Non-pigmented ciliary epithelial cell (primary cell): ENCODE measurements at places on chromosomes 12 and 14.

- DNase-seq, result no peak
Observed at GRCh38 chr12:21699851-21700250, 42.2 kb upstream of the LDHB start.

DNA sequence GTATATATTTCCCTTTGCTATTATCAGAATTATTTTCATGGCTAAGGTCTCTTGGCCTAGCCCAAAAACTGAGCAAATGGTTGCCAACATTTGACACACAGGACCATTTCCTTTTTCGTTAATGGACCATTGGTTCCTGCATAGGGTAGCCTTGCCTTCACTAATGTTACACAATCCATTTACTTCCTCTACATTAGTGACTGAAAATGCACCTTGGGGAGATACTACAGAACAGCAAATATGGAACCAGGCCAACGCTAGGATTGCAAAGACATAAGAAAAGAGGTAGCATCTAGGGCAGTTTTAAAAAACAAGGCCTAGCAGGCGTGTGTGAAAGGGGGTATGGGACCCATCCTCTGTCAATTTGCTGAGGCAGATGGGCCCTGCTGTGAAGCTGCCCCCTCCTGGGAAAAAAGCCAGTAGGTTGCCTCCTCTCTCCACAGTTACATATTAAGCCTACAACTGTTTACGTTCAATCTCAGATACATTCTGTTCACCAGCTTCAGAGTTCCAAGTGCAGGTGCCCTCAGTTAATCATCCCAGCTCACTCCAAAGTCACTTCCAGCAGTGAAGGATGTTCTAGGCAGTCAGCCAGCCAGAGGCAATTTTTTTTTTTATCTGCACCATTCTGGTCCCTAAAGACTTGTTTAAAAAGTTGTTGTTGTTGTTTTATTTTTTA, 15.0 kb downstream of the AQP6 start:
- no peak for DNase-seq

DNA sequence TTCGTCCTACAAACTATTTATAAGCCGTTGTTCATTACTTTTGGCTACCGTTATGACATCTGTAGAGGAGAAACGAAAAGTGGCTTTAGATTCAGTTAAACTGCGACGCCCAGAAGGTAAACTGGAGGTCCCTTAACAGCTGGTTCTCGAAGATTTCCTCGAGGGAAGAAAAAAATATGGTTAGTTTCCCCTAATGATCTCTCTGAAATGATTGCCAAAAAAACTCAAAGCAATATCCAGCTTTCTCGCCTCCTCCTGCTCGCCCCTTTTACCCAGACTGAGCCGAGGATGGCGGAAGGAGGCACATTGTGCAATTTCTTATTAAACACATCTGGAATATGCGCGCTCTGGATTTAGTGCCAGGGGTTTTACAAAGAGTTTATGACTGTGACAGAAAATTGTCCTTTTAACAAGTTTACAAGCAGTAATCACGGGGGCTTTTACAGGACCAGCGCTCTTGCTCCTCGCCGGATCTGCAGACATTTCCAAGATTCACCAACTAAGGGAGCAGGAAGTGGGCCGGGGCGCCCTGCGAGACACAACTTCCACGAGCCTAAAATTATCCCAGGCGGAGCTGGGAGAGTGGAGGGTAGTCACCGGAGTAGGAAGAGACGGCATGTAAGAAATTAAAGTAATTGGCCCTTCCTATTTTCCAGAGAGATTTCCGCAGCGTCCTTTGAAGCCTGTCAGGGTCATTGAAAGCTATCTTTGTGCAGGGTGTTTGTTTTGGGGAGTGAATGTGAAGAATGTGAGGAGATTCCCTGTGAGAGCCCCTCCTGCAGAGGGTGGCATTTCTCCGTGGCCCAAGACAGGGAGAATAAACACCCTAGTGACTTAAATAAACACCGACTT, 5.6 kb downstream of the SIX1 start:
- DNase-seq, result no peak

DNA sequence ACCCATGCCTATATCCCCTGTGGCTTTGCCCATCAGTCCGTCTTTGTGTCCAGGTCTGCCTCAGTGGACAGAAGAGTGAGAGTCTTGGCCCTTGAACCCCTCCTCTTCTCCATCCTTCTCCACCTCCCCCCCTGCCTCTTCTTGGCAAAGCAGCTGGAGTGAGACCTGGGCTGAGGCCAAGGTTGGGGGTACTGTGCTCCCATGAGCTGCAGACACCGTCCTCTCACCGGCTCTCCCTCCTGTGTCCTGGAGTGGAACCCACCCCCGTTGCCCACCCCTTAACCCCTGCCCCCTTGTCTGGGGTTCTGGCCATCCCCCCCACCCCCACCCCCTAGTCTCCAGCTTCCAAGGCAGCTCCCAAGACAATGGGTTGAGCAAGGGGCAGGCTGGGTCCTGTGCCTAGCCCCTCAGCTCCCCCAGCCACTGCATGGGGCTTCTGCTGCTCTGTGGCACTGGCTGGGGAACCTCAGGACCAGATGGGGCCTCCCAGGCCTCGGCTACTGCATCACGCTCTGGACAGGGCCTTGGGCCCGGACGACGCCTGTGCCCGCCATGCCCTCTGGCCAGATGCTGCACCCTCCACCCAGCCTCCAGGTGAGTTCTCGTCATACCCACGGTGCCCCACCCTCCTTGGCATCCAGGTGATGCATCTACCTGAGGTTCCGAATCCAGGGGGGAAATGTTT, 35.7 kb downstream of the RTL1 start:
- no peak for DNase-seq

- no peak for DNase-seq
Observed at GRCh38 chr12:94942663-94943062, 60.8 kb downstream of the NDUFA12 start.

GRCh38 chr14:81550001-81550637, 16.5 kb upstream of the SEL1L start:
- no peak for DNase-seq

GRCh38 chr14:77094672-77095284, 3.3 kb upstream of the CIPC start:
- peak; percentile 48 for DNase-seq

DNA sequence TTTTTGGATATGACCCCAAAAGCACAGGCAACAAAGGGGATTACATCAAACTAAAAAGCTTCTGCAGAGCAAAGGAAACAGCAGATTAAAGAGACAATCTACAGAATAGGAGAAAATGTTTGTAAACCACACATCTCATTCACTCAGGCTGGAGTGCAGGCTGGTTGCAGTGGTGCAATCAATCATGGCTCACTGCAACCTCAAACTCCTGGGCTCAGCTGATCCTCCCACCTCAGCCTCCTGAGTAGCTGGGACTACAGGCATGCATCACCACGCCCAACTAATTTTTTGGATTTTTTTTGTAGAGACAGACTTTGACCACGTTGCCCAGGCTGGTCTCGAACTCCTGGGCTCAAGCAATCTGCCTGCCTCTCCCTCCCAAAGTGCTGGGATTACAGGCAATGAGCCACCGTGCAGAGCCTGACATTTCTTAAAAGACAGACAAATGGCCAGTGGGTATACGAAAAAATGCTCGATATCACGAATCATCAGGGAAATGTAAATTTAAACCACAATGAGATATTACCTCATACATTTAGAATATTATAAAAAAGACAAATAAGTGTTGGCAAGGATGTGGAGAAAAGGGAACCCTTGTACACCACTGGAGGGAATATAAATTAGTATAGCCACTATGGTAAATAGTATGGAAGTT, 9.8 kb downstream of the NCKAP5L start:
- no peak for DNase-seq

- DNase-seq, result no peak
Observed at GRCh38 chr14:98477935-98478334, 794.1 kb downstream of the BCL11B start.

- no peak for DNase-seq
Observed at GRCh38 chr14:22627506-22628263, 16.5 kb downstream of the OR6J1 start.

GRCh38 chr12:71581206-71581605, 82.4 kb downstream of the ZFC3H1 start:
- no peak for DNase-seq

GRCh38 chr12:92414170-92415070, 268.8 kb upstream of the BTG1 start:
- no peak for DNase-seq

GRCh38 chr14:33755358-33755757, 195.5 kb downstream of the EGLN3 start:
- no peak for DNase-seq

DNA sequence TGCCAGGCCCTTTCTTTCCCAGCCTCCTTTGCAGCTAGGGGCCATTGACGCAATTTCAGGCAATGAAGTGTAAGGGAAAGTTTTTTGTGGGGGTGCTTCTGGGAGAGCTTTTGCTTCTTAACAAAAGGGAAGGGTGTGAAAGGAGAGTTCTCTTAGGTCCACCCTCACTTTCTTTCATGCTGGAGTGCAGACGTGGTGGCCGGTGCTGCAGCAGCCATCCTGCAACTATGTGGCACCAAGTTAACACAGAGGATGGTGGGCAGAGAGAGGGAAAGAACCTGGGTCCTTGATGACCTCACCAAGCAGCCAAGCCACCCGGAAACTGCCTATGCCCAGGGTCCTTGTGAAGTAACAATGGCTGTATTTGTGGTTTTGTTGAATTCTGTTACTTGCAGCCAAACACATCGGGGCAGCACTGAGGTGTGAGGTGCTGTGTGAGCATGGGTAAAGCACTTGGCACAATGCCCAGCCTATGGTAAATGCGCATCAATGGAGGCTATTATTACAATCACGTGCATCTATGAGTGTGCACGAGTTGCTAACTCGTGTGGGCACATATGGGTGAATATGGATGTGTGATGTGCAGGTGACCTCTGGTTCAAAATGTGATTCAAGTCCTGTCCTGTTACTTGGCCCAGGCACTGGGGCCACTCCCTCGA, 122.6 kb downstream of the CALM1 start:
- no peak for DNase-seq

GRCh38 chr12:130546494-130546893, 169.6 kb downstream of the RIMBP2 start:
- no peak for DNase-seq

DNA sequence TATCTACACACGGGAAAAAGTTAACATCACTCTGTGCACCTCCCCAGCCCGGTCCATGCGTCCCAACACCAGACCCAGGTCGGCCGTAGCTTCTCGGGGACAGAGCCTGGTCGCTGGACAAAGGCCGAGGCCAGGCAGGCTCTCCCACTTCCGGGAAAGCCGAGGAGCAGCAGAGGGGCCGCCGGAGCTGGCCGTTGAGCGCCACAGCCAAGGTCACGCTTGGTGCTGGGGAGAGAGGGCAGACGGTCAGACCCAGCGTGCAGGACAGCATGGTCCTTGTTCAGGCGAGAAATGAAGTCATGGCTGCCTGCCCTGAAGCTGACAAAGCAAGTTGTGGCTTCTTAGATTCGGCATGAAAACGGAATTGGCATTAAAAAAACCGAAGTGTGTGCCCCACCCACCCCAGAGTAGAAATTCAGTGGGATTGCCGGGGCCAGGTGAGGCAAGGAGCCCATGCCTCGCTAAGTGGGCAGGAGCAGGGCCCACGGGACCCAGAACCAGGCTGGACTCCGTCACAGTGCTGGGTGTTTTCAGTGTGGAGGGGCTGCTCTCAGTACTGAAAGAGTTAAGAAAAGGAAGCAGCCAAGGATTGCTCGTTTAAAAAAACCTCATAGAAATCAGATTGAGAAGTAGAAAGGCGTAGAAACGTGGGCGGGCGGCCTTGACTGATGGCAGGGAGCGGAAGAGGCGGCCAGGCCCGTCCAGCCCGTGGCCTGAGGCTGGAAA, 4.3 kb downstream of the ARL6IP4 start:
- no peak for DNase-seq

DNA sequence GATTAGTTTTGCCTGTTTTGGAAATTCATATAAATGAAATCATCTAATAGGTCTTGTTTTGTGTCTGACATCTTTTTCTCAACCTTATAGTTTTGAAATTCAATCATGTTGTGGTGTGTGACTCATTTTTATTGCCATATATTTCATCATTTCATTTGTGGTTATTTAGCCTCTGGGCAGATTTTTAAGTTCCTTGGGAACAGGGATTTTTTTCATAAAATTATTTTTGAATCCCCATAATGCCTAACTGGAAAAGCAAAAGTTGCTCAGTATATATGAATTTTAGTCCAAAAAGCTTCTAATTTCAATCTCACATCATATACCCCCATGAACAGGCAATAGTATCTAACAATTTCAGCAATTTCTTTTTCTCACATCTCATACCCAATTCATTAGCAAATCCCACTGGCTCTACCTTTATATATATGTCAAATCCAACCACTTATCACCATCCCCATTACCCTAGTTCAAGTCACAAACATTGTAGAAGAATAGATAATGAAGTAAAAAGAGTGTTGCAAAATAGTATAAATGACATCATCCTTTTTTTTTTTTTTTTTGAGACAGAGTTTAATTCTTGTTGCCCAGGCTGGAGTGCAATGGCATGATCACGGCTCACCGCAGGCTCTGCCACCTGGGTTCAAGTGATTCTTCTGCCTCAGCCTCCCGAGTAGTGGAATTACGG, 2.6 kb upstream of the OR6J1 start:
- no peak for DNase-seq

DNA sequence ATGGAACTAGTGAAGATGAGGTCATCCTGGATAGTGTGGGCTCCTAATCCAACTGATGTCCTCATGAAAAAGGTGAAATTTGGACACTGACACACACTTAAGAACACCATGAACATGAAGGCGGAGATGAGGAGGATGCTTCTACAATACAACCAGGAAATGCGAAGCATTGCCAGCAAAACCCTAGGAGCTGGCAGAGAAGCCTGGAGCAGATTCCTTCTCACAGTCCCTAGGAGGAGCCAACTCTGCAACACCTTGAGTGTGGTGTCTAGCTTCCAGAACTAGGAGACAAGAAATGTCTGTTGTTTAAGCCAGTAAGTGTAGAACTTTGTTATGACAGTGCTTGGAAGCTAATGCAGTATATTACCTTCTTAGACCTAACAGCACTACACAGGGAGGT, 191.9 kb upstream of the PWP1 start:
- no peak for DNase-seq

DNA sequence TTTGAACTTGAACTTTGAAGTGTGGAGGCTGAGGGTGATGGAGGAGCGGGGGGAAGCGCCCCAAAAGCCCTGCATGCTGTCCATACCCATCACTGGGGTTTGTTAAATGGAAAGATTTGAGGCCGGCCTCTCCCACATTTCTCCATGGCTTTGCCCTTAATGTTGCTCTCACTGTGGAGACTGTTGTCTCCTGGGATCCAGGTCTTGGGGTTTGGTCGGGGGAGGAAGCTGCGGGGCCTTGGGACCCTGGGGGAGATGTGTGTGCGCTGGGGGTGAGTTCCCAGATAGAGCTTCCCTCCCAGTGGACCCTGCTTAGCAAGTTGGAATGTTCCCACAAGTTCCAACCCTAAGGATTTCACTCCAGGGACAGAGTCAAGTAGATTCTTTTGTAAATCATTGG, 28.0 kb upstream of the LRTM2 start:
- DNase-seq, result no peak

DNA sequence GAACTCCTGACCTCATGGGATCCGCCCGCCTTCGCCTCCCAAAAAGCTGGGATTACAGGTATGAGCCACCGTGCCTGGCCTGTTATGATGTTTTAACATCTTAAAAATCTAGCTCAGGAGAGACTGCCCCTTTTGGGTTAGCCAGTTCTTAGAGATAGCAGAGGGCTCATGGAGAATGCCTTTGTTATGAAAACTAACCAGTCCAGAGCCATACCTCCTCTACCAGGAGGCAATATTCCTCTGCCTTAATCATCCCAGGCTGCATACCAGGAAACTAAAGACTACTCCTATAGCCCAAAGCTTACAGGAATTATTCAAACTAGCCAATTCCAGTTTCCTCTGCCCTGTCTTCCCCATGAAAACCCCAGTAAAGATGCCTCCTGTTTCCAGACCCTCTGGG, 96.0 kb upstream of the MDM1 start:
- DNase-seq, result no peak
